CD4-positive, alpha-beta T cell treated with Interleukin-2 at 100 ng/mL for 4 hours (primary cell): ENCODE measurements at places on chromosomes 4 and X.

GRCh38 chr4:70564033-70564432, 28.0 kb upstream of the AMBN start:
- DNase-seq, result no peak

GRCh38 chr4:185598846-185599552, 63.7 kb upstream of the PDLIM3 start:
- no peak for DNase-seq

- DNase-seq, result no peak
These were observed 310.3 kb downstream of the EVC2 start for GRCh38 chr4:5398056-5398455.

DNA sequence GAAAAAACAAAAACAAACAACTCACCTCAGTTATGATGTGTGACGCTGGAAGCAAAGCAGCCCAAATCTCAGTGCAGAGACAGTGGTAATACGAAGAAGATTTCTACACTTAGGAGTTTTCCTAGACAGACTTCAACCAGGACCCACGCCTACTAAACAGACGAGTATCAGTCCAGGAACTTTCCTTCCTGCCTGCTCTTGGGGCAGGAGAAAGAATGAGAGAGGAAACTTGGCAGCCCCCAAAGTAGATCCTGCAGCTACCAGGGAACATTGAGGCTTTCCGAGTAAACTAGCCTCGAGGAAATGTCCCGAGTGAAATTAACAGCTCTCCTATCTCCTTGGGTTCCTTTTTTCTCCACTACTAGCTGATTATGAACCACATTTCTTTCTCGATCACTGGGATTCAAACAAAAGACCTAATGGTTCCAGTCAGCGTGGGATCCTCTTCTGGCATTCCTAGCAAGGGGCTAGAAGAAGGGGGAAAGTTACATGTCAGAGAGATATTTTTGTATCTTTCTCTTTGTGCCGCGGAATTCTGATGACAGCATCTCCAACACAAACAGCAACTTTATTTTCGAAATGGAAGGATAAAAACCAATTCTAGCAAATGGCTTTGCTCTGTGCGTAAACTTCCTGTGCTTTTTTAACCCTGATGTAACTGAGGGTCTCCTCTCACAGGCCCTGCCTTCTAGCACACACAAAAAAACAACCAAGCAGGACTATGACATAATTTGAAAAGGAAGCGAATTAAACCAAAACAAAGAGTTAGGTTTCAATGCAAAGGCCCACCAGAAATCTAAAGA, 53.2 kb downstream of the PPM1K start:
- DNase-seq, result no peak

DNA sequence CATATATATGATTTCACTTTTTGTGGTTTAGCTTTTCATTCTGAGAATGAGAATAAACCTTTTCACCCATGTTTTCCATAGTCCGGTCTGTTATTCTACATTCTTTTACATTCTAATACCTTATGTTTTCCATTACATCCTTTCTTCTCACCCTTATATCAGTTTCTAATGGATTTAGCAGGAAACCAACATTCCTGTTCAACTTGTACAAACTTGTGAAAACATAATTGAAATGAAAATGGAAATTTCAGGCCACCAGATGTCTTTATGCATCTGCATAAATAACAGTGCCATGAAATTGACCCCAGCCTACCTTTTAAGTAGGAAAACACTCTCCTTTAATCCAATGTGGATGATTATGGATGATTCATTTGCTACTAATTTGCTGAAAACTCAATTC, 494.8 kb upstream of the ZFP42 start:
- DNase-seq, result no peak

DNA sequence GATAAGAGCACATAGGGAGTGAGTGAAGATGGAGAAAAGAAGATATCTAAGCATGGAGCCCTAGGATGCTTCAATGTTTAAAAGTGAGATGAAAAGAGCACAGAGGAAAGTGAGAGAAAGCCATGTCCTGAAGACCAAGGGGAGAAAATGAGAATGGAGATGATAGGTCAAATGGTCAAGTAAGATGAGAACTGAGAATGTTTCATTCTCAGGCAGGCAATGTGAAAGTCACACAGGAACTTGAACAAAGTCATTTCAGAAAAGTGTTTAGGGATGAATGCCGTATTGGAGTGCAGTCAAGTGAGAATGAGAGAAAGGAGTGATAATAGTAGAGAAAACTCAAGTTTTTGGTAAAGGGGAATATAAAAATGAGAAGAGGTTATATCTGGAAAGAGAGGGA, 148.7 kb upstream of the PTCHD1 start:
- no peak for DNase-seq

DNA sequence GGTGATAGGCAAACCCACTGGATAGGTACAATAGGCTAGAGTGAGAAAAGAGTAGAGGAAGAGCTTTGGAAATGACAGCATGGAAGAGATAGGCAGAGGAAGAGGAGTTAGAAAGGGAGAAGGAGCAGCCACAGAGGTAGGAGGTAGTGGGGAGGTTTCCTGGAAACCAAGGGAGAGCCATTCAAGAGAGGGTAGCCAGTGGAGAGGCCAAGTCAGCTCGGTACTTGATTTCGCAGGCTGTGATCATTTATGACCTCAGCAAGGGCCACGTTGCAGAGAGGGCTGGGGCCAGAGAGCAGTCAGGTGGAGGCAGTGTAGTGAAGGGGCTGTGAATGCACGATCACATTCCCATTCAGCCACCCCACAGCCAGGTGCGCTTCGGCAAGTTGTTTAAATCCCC, 76.0 kb downstream of the TMEM131L start:
- DNase-seq, result no peak

- no peak for DNase-seq
These were observed 10.7 kb downstream of the KLHL8 start for GRCh38 chr4:87209696-87210095.

DNA sequence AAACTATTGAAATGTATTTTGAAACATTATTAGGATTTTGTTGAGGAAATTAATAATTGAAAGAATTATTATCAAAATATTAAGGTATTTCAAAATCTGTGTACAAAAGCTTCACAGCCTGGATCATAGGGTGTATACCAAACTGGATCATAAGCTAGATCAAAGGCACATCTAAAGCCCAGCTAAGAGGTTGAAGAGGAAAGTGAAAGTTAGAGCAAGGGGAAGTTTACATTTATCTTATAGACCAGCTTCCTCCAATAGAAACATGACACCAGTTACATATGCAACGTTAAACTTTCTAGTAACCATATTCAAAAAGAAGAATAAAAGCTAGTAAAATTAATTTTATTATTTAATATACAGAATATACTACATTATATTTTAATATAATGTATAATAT, 227.2 kb upstream of the BMP3 start:
- no peak for DNase-seq

DNA sequence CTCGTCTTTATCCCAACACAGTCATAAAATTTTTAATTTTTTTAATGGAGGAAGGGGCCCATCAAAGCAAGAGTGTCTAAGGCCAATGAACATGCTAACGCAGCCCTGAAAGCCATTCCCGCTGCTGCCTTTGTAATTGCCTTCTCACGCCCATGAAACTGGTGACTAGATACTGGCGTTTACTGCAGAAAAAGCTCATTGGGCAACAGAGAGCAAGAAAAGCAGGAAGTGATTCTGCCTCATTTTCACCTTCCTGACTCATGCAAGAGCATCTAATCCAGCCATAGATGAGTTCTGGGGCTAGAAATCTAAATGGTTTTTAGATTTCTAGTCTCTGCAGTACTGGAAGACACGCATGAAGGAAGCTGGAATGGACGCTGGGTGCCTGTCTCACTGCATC, 72.5 kb downstream of the ANXA3 start:
- DNase-seq, result no peak

- no peak for DNase-seq
These were observed 181.3 kb downstream of the VEGFC start for GRCh38 chr4:176611381-176611780.

- no peak for DNase-seq
These were observed 71.6 kb downstream of the MCUB start for GRCh38 chr4:109631532-109632108.

GRCh38 chr4:69044247-69044646, 52.0 kb upstream of the UGT2B7 start:
- no peak for DNase-seq

DNA sequence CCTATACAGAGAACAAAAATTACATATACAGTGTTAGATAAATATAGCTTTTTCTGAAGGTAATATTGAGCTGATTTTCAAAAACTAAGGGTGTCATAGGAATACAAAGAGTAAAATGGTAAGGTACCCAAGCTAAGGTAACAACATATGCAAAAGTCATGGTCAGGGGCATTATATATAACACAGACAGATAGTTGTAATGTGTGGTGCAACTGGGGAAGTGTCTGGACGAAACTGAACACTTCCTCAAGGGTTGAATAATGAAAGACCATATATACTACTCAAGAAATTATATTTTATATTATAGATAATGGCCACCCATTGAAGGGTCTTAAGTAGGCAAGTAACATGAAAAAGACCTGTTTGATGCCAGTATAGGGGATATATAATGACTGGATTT, 262.1 kb upstream of the CXXC4 start:
- no peak for DNase-seq
